HFF-Myc (cell line): ENCODE measurements at places on chromosomes 6 and 20.

DNA sequence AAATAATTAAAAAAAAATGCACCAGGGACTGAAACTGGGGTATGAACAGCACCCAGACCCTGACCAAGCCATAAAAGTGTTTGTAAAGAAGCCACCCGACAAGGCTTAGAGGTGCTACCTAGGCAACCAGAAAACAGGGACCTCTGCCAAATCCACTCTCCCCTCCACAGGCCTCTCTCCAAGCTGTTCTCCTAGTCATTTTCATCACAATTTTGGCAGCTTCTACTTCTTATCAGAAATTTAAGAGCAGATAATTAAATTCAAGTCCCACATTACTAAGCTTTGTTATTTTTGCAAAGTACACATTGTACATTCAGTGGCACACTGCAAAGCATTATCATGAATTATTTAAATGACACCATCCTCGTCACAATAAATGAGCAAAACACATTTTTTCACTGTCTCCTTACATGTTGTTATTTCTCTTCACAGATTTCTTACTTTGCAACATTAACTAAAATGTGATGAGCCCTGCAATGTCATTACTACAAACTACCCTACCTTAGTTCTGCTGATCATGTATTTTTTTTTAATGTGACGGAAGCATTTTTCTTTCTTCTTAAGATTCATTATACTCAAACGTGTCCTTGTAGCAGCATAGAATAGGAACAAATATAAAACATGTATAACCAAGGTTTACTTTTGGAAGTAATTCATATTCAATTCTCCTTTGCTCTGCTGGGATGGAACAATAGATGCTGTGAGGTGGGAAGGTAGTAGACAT, 38.1 kb downstream of the ECT2L start:
- DNase-seq = no peak

GRCh38 chr6:76772951-76773350, 690.3 kb downstream of the HTR1B start:
- no peak for DNase-seq

DNA sequence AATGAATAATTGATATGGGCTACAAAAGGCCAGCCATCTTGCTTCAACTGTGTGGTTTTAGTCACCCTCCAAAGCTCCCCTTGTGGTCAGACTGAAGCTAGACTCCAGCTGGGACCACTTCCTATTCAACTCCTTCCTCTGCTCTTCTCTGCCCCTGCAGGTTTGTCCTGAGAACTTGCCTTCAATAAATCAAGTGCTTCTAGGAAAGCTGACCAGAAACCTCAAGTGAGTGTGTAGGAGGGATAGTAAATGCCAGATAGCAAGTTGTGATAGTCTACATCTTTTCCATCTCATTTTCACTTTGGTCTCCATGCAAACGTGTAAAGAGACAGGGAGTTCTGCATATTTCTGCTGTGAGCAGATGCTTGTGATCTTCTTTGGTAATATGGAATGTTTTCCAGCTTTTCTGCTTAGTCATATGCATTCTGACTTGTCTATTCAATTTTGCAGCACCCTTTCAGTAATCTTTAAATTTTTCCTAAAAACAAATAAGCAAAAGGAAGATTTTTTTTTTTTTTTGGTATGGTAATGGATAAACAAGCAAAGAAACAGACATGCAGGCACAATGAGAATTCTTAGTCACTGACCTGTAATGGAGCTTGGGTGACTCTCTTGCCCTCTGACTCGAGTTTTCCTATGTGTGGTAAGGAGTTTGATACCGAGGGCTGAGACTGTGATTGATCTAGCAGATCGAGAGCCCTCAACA, 201.3 kb upstream of the BTBD3 start:
- peak; percentile 40 for DNase-seq

- peak; percentile 68 for DNase-seq
Measured at GRCh38 chr6:143176090-143177021, 115.7 kb downstream of the AIG1 start.

DNA sequence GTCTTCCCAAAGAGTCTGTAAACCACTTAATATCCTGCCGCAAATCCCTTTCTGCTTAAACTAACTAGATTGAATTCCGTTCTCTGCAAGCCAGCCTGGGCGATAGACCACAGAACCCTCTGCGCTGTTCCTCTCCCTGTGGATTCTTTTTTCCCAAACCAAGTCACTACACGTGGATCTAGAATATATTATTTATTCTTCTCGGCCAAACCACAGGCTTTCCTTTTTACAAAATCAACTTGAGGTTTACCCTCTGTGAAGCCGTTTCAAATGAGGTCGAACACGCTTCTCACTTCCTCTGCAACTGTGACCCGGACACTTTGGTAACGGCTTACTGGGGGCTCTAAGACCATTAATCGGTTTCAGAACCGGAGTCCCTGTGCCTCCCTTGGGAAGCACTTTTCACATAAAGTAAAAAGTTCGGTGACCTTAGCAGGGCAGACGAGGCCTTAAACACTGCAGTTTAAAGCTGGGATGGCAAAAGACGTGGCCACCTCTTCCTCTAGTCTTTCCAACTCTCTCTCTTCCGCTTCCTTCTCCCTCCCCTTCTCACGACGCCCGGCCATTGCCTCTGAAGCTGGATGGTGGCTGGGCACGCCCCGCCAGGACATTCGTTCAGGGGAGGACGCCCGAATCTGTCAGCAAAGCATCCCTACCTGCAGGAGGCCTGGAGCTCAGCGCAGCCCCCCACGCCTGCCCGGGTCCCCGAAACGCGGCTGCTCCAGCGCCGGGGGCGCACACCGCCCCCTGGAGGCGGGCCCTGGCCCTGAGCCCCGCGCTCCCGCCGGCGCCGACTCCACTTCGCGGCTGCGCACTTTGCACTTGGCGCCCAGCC, 55.0 kb upstream of the FOXC1 start:
- DNase-seq = no peak

- no peak for DNase-seq
Measured at GRCh38 chr6:116764961-116765841, at the start of gene FAM162B. Gene FAM162B, minus strand, starts transcription at chr6:116765719. Its CDS starts 143 bp downstream, at chr6:116765576.

DNA sequence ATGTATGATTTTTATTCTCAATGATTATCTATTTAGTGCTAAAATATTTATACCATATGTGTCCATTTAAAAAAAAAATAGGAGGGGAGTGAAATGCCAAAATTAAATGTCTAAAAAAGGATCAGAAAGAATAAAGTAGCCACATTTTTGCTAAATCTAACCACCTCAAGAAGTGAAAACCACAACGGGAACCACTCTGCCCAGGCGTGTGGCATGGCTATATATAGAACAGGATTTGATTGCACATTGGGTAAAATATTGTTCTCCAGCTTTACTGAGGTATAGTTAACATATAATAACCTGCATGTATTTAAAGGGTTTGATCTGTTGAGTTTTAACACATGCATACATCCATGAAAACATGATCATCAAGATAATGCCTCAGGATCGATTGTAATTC, 19.0 kb upstream of the AFDN start:
- DNase-seq = no peak

- no peak for DNase-seq
Measured at GRCh38 chr6:164023535-164023934, 609.0 kb downstream of the QKI start.

GRCh38 chr6:143539734-143540133, 28.2 kb upstream of the FUCA2 start:
- no peak for DNase-seq

- no peak for DNase-seq
Measured at GRCh38 chr6:136772685-136773472, 19.4 kb downstream of the MAP3K5 start.

DNA sequence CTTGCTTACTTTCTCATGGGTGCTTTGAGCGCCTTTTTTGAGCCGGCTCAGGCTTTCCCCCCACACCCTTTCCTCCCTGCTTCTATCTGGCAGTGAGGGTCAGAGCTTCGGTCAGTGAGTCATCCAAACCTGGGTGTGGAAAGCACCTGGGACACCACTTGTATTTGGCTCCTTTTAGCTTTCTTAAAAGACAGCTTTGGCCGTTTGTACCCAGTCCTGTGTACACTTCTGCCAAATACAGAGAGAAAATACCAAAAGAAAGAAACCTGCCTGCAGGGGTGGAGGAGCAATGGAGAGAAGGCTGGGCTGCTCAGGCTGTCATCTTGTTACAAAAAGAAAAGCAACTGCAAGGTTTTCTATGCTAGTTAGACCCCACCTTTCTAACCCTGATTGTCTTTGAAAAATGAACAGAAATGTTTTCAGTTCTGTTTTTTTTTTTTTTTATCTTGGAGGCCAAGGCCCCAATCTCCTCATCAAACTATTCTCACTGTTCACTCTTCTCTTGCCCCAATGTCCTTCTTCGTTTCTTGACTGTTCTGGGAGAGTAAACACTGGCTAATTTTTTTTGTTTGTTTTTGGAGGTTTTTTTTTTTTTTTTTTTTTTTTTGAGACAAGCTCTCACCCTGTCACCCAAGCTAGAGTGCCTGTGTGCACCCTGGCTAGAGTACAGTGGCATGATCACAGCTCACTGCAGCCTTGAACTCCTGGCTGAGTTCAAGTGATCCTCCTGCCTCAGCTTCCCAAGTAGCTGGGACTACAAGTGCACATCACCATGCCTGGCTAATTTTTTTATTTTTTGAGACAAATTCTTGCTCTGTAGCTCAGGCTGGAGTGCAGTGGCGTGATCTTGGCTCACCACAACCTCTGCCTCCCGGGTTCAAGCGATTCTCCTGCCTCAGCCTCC, 76.4 kb downstream of the SSR1 start:
- DNase-seq = no peak

DNA sequence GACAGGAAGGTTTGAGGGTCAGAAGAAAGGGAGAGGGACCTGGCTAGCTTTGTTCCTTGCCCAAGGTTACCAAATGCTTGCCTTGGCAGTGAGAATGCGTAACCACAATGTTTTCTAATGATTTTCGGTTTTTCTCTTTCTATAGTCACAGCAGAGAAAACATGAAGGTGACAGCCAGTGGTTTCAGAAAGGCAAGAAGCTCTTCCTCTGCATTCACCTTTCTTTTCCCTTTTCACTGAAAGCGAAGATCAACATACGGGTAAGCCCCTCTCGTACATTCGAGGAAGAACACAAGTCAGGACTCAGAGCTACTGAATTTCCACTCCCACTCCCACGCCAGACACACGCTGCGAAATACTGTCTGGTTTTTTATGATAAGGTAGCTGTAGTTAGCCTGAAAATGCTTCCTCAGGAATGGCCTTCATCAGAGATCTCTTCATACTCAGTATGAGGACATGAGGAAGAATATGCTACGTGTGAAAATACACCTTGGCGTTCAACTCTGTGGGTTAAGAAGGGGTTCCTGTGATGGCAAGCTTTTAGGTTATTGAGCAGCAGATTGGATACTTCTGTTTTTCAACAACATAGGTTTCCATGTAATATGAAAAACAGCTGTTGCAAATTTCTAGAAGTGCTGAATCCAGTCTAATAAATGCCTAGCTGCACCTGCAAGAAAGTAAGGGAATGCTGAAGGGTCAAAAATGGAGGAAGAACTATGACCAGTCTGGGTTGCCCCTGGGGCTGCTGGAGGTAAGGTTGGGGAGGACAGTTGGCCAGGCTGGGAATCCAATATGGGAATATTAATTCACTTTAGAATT, 7.4 kb upstream of the CD83 start:
- DNase-seq = no peak

- DNase-seq = no peak
Measured at GRCh38 chr6:114740547-114740946, 397.7 kb upstream of the HS3ST5 start.

GRCh38 chr6:39911513-39912125, 22.6 kb downstream of the MOCS1 start:
- no peak for DNase-seq

DNA sequence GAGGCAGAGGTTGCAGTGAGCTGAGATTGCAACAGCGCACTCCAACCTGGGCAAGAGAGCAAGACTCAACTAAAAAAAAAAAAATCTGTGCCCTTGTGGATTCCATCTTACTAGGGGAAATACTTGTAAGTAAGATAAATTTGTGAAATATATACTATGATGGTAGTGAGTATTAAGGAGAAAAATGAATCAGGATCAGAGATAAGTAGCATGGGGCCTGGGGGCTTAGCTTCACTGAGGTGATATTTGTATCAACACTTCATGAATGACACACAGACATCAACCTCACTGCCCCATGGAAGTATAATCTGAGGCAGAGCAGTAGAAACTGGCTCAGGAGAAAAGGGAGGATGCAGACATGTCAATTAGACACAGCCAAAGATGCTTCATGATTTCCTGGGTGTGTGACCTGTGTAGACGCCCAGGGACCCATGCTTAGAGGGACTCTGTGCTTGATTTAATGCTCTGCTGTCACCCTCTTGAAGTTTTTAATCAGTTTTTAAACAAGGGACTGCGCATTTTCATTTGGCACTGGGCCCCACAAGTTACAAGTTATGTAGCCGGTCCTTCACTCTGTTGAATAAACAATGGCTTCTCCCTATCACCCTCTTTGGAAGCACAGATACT, 41.9 kb downstream of the PCNA start:
- no peak for DNase-seq

DNA sequence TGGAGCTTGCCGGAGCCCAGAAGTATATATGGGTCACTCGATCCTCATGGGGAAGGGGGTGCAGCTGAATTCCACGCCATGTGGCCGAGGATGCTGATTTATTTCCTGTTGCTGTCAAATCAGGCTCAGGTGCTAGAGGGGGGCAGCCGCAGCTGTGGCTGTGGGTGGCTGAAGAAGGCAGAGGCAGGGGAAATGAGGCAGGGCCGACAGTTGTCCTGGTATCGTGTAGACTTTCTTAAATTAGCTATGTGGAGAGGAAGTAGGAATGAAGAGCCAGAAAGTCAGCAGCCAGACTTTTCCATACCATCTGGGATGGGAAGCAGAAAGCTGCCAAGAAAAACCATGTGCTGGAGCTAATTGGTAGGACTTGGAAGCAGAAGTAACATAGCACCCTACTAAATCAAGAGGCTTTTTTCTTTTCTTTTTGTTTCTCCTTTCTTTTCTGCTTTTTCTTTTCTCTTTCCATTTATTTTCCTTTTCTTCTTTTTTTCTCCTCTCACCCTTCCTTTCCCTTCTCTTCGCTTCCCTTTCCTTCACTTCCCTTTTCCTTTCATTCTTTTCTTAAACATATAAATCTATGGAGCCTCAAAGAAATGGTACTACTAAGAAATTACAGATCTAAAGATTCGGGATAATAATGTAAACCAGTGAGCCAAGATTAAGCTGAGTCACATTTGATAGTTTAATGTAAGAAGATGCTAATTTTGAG, 90.6 kb upstream of the CD83 start:
- no peak for DNase-seq

DNA sequence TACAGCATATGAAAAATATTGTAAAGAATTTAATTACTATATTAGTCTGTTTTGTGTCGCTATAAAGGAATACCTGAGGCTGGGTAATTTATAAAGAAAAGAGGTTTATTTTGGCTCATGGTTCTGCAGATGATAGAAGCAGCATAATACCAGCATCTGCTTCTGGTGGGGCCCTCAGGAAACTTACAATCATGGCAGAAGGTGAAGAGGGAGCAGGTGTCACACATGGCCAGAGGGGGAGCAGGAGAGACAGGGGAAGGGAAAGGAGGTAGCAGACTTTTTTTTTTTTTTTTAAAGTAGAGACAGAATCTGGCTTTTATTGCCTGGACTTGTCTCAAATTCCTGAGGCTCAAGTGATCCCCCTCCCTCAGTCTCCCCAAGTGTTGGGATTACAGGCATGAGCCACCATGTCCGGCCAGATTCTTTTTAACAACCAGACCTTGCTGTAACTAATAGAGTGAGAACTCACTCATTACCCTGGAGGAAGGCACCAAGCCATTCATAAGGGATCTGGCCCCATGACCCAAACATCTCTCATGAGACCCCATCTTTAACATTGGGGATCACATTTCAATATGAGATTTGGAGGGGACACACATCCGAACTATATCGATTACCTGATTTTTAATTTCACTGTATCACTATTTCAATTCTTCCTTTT, 64.6 kb downstream of the MAN1A1 start:
- no peak for DNase-seq
